SK-MEL-5 (cell line): ENCODE measurements at places on chromosomes 5 and 9.

GRCh38 chr5:63831381-63831780, 130.9 kb downstream of the HTR1A start:
- DNase-seq, result no peak

GRCh38 chr5:159415301-159415937, 85.1 kb upstream of the IL12B start:
- DNase-seq, result no peak

- DNase-seq, result no peak
Measured at GRCh38 chr5:89303033-89303480, 420.1 kb upstream of the MEF2C start.

- no peak for DNase-seq
Measured at GRCh38 chr5:56686337-56687195, 128.8 kb upstream of the MAP3K1 start.

DNA sequence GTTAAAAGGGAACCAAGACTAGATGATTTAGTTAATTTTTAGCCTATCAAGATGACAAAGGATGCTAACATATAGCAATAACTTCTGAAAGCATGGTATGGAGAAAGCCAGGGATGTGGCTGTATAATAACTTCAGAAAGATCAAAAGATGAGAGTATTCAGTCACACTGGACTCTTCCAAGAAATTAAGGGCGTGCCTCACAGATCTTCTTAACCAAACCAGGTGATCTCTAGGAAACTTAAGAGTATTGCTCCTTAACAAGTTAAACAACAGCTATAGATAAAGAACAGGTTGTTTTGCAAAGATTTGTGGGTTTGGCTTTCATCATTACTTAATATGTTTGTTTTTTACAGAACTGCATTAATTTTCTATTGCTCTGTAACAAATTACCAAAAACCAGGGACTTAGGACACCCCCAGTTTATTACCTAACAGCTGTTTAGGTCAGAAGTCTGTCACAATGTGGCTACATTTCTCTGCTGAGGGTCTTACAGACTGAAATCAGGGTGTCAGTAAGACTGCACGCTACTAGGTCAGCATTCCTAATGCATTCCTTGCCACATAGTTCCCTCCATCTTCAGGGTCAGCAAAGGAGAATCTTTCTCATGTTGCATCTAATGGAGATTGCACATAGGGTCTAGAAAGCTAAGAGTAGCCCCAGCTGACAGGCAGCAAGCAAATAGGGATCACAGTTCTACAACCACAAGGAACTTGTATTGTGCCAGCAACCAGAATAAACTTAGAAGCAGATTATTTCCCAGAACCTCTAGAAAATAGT, 113.8 kb downstream of the WDR70 start:
- DNase-seq, result no peak

GRCh38 chr5:163508753-163509152, 3.3 kb downstream of the MAT2B start:
- no peak for DNase-seq

- no peak for DNase-seq
Measured at GRCh38 chr9:9764821-9765220, 848.0 kb downstream of the PTPRD start.

GRCh38 chr5:149002761-149003689, 59.8 kb downstream of the SH3TC2 start:
- no peak for DNase-seq

GRCh38 chr9:101072259-101072658, 43.7 kb downstream of the PLPPR1 start:
- no peak for DNase-seq

- DNase-seq, result no peak
Measured at GRCh38 chr5:73119451-73120157, 771 bp upstream of the TMEM171 start.

GRCh38 chr5:135240283-135240633, 158.8 kb downstream of the MACROH2A1 start:
- no peak for DNase-seq

DNA sequence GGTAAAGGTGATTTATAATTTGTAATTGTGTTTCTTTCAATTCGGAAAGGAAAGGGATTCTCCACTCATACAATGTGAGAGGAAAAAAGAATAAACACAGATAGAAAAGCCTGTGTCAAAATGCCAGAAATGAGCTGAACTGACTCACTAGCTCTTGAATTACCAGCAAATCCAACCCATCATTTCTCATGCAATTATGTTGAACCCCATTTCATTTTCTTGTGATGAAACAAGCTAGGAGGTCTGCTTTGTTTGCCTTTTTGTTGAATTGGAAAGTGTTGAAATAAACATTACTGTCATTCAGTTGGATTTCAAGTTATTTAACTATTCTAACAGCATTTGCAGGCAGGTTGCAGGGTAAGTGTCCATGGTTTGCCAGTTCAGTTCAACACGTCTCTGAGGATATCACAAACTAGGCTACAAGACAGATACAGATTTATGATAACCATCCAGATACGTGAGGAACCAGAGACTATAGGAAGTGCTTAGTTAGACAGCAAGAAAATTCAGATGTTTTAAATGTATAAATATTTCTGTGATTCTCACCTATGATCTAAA, 547.2 kb downstream of the MAT2B start:
- DNase-seq, result no peak

GRCh38 chr9:136053757-136054142, 41.3 kb downstream of the NACC2 start:
- no peak for DNase-seq

DNA sequence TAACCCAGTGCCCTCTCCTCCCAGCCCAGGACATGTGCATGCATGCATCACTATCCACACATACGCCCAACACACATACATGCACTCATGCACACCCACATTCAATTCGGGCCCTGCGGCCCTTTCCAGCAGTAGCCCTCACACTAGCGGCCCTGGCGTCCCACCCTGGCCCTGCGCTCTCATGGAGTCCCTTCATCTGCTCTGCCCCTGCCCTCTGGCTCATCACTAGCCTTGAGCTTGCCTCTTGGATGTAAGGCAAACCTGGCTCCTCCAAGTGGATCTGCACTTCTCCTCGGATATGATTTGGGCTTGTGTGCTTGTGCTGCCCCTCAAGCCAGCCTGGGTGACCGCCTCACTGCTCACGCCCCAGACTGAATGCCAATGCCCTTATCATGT, 147.2 kb downstream of the SEC61B start:
- DNase-seq, result no peak

- no peak for DNase-seq
Measured at GRCh38 chr5:111385970-111386831, 126.1 kb downstream of the STARD4 start.

DNA sequence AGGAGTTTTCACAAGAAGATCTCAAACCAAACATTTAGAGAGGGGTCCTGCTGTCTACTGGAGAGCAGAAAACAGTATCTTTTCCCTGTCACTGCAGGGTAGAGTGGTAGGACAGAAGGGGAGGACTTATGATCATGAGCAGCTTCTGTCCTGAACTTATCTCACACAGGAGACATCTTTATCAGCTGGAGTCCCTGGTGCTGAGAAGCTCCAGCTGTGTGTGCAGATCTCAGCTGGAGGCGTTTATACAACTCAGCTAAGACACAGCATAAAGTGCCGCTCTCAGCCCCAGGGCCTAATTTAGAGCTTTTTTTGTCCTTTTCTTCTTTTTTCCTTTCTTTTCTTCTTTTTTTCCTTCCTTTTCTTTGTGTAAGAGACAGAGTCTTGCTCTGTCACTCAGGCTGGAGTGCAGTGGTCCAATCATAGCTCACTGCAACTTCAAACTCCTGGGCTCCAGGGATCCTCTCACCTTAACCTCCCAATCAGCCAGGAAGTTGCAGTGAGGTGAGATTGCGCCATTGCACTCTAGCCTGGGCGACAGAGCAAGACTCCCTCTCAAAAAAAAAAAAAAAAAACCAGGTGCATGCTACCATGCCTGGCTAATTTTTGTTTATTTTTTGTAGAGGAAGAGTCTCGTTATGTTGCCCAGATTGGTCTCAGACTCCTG, 31.9 kb downstream of the CCDC125 start:
- DNase-seq, result no peak

DNA sequence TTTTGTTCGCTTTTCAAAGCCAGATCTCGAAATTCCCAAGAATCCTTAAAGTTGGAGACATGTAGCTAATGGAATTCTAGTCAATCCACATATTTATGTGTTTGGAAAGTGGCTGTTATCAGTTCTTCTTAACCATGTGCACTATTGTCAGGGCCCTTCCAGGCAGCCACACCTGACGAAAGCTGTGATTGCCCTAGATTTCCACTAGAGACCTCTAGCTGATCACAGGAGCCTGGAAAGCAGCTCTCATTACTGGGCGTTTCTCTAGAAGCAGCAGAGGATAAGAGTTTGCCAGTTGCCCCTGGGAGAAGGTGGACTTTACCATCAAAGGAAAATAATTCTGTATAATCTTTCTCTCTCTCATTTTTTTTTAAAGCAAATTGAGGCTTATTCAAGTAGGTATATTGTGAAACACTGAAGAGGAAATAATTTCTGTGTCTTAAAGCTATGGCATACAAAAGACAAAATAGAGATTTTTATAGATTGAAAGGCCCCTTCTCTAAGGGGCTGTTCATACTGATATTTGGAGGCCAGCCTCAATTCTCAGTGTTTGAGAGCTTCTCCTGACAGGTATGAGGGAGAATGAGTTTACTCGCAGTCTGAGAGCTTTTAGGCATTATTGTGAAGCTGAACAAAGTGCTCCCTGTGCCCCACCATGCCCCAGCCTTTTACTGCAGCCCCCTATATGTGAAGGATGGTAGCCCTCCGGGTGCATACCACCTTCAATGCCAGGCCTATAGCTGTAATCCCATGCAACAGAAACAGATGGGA, 405.4 kb upstream of the ACTBL2 start:
- peak; percentile 82 for DNase-seq

DNA sequence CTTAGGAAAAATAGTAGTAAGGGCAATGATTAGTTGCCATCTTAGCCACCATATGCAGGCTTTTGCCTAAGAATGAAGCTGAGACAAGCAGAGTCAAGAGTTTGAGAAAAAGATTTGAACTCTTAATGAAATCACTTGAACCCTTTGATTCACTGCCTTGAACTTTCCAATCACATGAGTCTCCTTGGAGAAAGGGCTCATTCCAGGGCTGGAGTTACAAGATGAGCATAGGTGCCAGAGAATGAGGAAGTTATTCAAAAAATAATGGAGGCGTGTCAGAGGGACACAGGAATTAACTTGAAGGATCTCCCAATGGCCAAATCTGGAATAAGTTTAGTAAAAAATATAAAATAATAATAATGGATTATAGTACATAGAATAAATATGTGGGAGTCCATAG, 35.3 kb downstream of the MAT2B start:
- no peak for DNase-seq

GRCh38 chr5:41686767-41687166, 176.4 kb upstream of the PLCXD3 start:
- no peak for DNase-seq

DNA sequence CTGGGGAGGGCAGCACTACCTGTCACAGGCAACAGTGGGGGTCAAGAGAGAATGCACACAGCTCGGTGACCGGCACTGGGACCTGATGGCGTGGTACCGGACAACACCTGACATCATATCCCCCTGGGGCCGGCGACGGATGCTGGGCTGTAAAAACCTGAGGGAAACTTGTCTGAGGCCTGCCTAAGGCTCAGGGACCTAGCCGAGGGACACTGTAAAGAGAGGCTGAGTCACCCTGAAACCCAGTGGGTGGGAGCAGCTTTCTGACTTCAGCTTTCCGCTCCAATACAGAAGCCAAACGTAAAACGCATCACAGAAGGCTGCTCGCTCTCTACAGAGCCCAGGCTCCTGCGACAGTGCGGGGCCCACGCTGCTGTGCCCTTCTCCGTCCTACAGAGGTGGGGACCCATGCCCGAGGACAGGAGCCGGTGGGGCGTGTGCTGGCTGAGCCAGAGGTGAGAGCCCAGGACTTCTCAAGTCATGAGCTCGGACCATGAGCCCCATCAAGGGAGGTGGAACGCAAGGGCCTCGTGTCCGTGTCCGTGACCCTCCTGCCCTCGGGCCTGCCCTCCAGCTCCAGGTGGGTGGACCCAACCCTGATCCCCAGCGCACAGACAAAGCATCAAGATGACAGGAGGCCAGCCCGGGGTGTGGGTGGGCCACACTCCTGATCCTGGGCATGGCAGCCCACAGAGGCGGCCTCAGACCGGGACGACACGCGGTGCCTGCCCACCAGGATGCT, 5.3 kb downstream of the RALGDS start:
- no peak for DNase-seq

GRCh38 chr5:114726131-114726530, 364.3 kb downstream of the KCNN2 start:
- DNase-seq, result no peak
